ENCODE measurements at places on chromosomes 4 and X. TPM values are rescaled to one million over a fixed set of nuclear protein-coding genes. Genes with fewer than 3 reads are reported as not detected.

- H3K27ac ChIP-seq = peak overlapping the region; percentile 66
- H3K36me3 ChIP-seq = no peaks in the 10 kb centered on the region
- peak overlapping the region; percentile 29 for H3K4me3 ChIP-seq
- peaks cover 52% of the 10 kb centered on the region for H3K4me1 ChIP-seq
- DNase-seq = peak; percentile 82
Observed at GRCh38 chr4:183154701-183155391, 55.8 kb downstream of the WWC2 start.

The SSX4B gene
- total RNA-seq = not detected

- no peak overlapping the region for H3K27ac ChIP-seq
- H3K36me3 ChIP-seq = no peaks in the 10 kb centered on the region
- no peak overlapping the region for H3K4me3 ChIP-seq
- H3K27me3 ChIP-seq = no peaks in the 10 kb centered on the region
- no peak for DNase-seq
Observed at GRCh38 chr4:121253961-121254360, 89.8 kb upstream of the TNIP3 start.

The DCLK2 gene
- 2.9 TPM for total RNA-seq

DNA sequence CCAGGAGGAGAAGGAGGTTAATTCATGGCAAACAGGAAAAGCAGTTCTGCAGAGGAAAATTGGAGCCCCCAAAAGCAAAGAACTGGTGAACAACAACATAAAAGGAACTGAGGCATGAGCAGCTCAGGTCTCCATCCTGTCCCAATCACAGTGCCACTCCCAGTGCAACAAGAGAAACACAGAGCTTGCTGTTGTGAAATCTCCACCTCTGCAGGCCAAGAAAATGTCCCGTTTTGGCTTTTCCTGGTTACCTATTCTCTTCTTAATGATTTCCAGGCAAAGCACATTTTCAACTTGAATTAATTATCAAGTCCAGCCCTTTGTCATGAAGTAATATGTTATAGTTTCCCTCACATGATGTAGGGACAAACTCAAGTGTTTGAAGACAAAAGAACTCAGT is 778 bp downstream of the C1QTNF7 start:
- H3K36me3 ChIP-seq = no peaks in the 10 kb centered on the region
- H3K27me3 ChIP-seq = no peaks in the 10 kb centered on the region
- no peak overlapping the region for H3K4me3 ChIP-seq
- H3K27ac ChIP-seq = no peak overlapping the region
- H3K4me1 ChIP-seq = no peaks in the 10 kb centered on the region
- no peak for DNase-seq

The RBM47 gene
- 62.1 TPM for total RNA-seq

GRCh38 chr4:75036046-75036830 is 103.3 kb downstream of the PARM1 start:
- DNase-seq = no peak
- no peaks in the 10 kb centered on the region for H3K4me1 ChIP-seq
- H3K27ac ChIP-seq = no peak overlapping the region
- H3K4me3 ChIP-seq = no peak overlapping the region

DNA sequence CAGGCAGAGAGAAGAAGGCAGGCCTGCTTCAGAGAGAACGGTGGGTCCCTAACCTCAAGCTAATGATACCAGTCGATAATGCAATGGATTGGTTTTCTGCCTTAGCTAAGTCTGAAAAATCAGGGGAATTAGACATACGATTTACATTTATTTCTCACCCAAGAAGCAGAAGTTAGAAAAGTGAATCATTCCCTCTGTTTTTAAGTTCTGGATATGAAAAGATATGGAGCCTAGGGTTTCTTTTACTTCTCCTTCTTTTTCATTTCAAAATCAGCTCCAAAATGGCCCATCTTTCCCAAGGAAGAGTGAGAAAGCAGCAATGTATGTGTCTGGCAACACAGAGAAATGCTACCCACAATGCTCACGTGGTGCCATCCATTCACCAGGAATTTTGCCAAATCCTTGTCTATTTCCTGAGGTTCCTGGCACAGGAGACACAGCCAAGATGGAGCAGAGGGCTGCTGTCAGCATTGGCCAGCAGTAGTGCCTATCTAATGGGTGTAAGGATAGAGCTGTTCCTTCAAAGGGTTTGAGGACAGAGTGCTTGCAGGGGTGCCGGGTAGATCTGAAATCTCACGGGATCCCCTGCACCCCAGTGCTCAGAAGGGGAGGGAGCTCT is 231.5 kb downstream of the MAML3 start:
- no peaks in the 10 kb centered on the region for H3K27me3 ChIP-seq
- H3K4me1 ChIP-seq = peaks cover 28% of the 10 kb centered on the region

DNA sequence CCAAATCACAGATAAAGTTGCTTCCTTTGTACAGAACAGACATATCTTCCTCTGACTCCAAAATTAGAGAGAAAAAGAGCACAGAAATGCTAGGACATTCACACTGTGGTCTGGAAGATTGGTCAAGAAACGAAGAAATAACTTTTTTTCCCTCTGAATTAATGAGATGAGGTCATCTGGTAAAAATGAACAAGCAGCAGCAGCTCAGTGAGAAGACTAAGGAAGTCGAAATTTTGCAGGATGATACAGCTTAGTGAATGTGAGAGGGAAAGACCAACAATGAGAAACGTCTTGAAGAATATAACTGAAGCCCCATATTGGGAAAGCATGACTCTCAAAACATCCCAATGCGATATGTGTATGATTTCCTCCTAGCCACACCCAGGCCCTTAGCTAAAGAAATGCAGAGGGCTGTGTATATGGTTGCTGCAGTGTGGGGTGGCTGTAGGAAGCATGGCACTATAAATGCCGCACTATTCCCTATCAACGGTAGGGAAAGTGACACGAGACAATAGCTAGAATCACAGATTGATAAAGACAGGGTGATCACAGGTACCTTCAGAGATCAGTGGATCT is 208.6 kb downstream of the VEGFC start:
- H3K36me3 ChIP-seq = no peaks in the 10 kb centered on the region
- no peak overlapping the region for H3K4me3 ChIP-seq
- no peak overlapping the region for H3K27ac ChIP-seq
- no peak for DNase-seq
- H3K27me3 ChIP-seq = no peaks in the 10 kb centered on the region

The TBC1D1 gene
- 28.5 TPM for total RNA-seq

The PABPC1L2A gene
- not detected for total RNA-seq

The GK gene
- total RNA-seq = 5.6 TPM

The CXorf66 gene
- total RNA-seq = not detected

GRCh38 chr4:108881190-108881589 is 118.3 kb upstream of the ETNPPL start:
- H3K4me3 ChIP-seq = no peak overlapping the region
- DNase-seq = no peak
- no peaks in the 10 kb centered on the region for H3K4me1 ChIP-seq
- no peak overlapping the region for H3K27ac ChIP-seq

The AKAP14 gene
- not detected for total RNA-seq

The ZNF185 gene
- total RNA-seq = 5.9 TPM

DNA sequence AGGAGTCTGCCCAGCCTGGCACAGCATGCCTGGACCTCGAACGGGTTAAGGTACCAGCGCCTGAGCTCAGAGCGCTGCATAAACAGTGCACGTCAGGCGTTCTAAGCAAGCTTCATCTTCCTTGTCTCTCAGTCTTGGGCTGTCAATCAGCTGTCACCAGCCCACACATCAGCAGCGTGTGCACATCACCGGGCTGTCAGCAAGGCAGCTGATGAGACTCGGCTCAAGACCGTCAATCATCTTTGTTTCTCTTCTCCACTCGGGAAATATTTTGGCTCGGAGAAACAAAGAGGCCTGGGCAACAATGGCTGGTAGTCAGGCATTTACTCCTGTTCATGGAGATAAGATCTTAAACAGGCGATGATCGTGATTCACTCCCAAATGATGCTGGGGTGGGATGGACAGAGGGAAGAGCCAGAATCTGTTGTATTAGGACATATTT is 141.3 kb downstream of the LDB2 start:
- no peak for DNase-seq
- H3K27me3 ChIP-seq = no peaks in the 10 kb centered on the region
- H3K36me3 ChIP-seq = no peaks in the 10 kb centered on the region
- no peaks in the 10 kb centered on the region for H3K4me1 ChIP-seq
- no peak overlapping the region for H3K4me3 ChIP-seq
- no peak overlapping the region for H3K27ac ChIP-seq

The MAGEB2 gene
- not detected for total RNA-seq

The ATP11C gene
- 15.3 TPM for total RNA-seq

GRCh38 chrX:77894921-77895886 is at the start of gene MAGT1:
Gene MAGT1, minus strand, starts transcription at chrX:77895435. Its CDS starts 25 bp downstream, at chrX:77895410.
- H3K36me3 ChIP-seq = no peaks in the 10 kb centered on the region
- peak within 1 kb of the TSS; percentile 96 for H3K27ac ChIP-seq
- H3K4me1 ChIP-seq = no peaks in the 10 kb centered on the region
- H3K4me3 ChIP-seq = peak within 1 kb of the TSS; percentile 81

The FGF2 gene
- total RNA-seq = 0.19 TPM

The BTK gene
- total RNA-seq = not detected

The RTL9 gene
- total RNA-seq = 0.26 TPM

The DCAF4L1 gene
- 0.36 TPM for total RNA-seq

The GAGE12H gene
- total RNA-seq = not detected

The UCP1 gene
- 0.51 TPM for total RNA-seq

GRCh38 chr4:70488748-70489147 is 16.8 kb downstream of the MUC7 start:
- H3K4me3 ChIP-seq = no peak overlapping the region
- H3K27me3 ChIP-seq = no peaks in the 10 kb centered on the region
- no peaks in the 10 kb centered on the region for H3K4me1 ChIP-seq
- no peak overlapping the region for H3K27ac ChIP-seq

DNA sequence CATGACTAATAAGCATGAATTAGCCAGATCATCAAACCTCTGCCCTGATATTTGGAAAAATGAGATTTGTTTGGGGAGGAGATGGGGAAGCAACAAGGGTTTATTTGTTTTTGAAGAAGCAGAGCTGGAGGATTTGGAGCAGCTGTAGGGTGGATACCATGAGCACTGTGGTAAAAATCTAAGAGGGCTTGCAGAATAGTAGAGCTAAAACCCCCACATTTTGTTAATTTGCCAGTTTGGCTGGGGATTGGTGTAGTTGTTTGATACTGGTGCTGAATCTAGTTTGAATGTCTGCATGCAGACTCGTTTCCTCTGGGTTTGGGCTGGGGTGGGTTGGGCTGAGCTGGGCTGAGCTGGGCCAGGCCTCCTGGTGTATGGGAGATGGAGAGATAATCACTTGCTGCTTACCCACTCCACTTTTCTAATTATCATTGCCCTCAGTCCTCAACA is 43.7 kb downstream of the SMAD1 start:
- H3K4me1 ChIP-seq = no peaks in the 10 kb centered on the region
- no peak overlapping the region for H3K27ac ChIP-seq
- H3K4me3 ChIP-seq = no peak overlapping the region
- H3K36me3 ChIP-seq = no peaks in the 10 kb centered on the region

DNA sequence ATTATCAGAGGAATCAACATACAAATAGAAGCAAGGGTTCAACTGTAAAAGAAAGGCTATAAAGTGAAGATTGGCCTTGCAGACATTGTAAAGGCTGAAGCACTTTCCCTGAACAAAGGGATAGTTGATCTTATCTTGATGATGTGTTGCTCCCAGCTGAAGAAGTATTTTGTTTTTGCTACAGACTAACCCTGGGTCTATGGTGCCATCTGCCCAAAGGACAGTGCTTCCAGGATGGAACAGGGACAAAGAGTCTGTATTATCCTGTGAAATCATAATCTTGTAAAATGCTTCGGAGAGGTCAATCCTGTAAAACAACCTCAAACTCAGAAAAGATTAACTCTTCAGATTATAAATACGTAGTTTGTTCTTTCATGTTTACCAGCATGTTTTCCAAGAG is 251.7 kb upstream of the ANKRD50 start:
- no peaks in the 10 kb centered on the region for H3K27me3 ChIP-seq
- H3K36me3 ChIP-seq = no peaks in the 10 kb centered on the region
- H3K4me3 ChIP-seq = no peak overlapping the region

The SPANXN2 gene
- total RNA-seq = not detected

DNA sequence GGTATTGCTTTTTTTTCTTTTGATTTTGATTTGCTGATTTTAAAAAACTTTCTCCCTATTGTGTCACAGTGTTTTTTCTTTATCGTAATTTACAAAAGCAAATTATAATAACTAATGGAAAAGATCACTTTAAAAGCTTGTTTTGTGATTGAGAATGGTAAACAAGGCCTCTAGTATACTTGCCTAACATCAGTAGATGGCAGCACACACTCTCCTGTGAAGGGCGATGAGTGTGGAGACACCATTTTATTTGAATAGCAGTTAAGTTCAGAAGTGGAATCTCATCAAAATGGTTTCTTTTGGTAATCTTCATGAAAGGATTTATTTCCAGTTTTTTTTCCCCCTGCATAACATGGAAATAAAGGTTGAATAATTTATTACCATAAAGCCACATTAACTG is 72.3 kb downstream of the PAK3 start:
- H3K4me1 ChIP-seq = no peaks in the 10 kb centered on the region
- no peaks in the 10 kb centered on the region for H3K27me3 ChIP-seq
- no peak overlapping the region for H3K27ac ChIP-seq
- DNase-seq = no peak
- no peaks in the 10 kb centered on the region for H3K36me3 ChIP-seq
- no peak overlapping the region for H3K4me3 ChIP-seq

The TMPRSS11A gene
- not detected for total RNA-seq

DNA sequence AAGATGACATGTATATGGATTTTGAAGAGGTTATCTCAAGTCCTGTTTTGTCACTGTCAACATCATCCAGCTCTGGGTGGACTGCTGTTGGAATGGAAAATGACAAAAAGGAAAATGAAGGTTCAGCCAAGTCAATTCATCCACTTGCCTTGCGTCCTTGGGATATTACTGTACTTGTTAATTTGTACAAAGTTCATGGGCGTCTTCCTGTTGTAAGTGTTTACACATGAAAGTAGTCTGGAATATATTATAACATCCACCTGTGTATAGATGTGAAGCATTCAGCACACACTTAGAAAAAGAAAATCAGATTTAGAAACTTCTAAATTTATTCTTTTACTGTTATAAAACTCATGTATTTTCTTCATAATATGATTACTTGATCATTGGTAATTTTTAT is 67.2 kb downstream of the BLTP1 start:
- no peaks in the 10 kb centered on the region for H3K27me3 ChIP-seq
- H3K27ac ChIP-seq = no peak overlapping the region
- H3K4me1 ChIP-seq = no peaks in the 10 kb centered on the region
- no peak for DNase-seq
- no peaks in the 10 kb centered on the region for H3K36me3 ChIP-seq

The PABPC1L2B gene
- total RNA-seq = not detected

The RAB39B gene
- 0.23 TPM for total RNA-seq

The TLR6 gene
- not detected for total RNA-seq

DNA sequence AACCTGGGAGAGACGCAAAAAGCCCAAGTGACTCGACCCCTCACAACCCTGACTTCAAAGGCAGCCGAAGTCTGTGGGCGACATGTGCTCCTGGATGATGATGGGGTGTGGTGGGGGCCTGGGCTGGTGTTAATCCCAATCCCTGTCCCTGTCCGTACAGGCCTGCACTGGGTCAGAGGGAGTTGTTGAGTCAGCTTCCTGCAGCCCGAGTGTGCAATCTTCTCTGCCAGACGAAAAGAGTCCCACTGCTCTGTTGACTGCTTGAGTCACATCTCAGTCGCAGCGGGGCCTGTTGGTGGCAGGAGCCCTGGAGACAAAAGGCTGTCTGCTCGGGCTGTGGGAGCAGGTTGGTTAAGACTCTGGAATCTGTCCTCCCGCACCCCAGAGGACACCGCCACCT is 10.3 kb downstream of the FAM3A start:
- H3K36me3 ChIP-seq = no peaks in the 10 kb centered on the region
- no peaks in the 10 kb centered on the region for H3K27me3 ChIP-seq
- no peak overlapping the region for H3K4me3 ChIP-seq
- H3K27ac ChIP-seq = no peak overlapping the region
- no peaks in the 10 kb centered on the region for H3K4me1 ChIP-seq
- DNase-seq = no peak

- H3K27ac ChIP-seq = no peak overlapping the region
- no peaks in the 10 kb centered on the region for H3K4me1 ChIP-seq
- H3K27me3 ChIP-seq = no peaks in the 10 kb centered on the region
- no peak overlapping the region for H3K4me3 ChIP-seq
- no peaks in the 10 kb centered on the region for H3K36me3 ChIP-seq
Observed at GRCh38 chrX:82412858-82413257, 1095.2 kb upstream of the POU3F4 start.

The EXOSC9 gene
- total RNA-seq = 32.6 TPM

Measured in Caco-2 (cell line).